ENCODE measurements at places on chromosomes 7 and 10.

DNA sequence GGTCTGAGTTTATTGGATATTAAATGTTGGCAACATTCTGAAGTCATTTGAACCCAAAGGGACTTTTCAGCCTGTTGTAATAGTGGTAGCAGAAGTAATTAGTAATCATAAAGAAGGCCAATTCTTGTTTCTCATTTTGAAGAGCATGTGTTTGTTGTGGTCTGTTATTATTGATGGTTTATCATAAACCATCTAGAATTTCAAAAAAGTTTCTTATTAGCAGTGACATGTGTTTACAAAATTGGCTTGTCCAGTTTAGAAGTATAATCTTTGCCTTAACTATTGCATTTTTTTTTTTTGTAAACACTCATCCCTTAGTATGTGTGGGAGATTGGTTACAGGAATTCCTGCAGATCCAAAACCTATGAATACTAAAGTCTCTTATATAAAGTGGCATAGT lies 177.8 kb downstream of the BBS9 start:
- no peak for DNase-seq

GRCh38 chr10:121509112-121509511 lies 89.1 kb downstream of the FGFR2 start:
- no peak for DNase-seq

DNA sequence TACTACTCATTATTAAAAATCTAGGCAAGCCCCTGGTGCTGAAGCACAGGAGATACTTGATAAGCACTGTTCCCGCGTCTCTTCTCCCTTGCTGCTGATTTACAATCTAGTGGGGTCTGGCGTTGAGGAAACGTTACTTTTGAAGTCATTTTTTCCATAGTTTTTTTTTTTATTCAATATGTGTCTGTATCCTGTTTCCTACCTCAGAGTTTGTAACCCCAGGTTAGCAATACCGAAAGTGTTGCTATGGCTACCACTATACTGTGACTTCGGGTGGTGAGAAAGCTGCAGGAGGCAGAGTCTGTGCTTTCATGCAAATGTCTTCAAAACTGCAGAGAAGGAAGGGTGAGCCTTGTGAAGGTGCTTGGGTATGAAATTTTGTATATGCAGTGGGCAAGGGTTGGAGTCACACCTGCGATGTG lies 458.8 kb upstream of the GHITM start:
- no peak for DNase-seq

DNA sequence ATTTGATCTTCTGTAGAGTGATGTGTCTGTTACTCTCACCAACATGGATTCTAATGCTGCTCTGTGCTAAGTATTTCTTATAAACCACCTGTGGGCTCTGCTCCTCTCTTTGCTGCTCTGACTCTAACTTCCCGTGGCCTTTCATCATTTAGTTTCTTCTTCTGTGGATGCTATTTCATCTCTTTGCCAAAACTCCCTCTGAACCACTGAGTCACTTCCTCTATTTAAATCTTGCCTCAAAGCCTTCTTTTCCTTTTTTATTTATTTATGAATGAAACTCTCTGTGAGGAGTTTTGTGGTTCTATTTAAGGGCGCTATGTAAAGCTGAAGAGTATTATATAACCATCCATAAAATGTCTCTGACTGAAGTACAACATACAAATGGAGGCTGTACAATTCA lies 538.5 kb downstream of the SUGCT start:
- no peak for DNase-seq

DNA sequence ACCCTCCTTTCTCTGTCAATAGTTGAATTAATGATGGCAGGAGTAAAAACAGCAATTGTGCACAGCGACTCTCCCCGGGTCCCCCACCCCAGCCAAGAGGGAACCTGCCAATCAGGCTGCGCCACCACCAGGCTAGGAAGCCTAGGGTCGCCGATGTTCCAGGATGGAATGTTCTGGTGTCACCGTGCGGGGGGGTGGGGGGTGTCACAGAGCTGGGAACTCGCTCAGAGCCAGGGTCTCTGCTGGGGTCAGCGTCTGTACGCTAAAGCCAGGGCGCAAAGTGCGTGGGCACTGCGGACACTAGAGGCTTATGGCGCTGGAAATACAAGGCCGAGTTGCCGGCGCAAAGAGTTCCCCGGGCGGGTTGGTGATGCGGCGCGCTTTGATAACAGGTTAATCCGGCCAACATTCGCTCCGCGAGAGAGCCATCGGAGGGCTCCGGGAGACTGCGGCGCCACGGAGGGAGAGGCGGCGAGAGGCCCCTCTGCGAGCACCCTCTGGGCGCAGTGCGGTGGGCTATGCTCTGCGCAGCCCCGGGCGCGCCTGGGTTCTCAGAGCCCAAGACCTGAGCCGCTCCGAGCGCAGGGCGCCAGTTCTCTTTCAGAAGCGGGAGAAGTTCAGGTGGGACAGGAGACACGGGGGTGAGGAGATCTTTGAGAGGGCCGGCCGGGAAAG lies 192.3 kb downstream of the EMX2 start:
- no peak for DNase-seq

GRCh38 chr7:64320547-64321513 lies 7.1 kb downstream of the ZNF736 start:
- no peak for DNase-seq

- no peak for DNase-seq
Measured at GRCh38 chr10:35889971-35890675, 248.0 kb upstream of the FZD8 start.

DNA sequence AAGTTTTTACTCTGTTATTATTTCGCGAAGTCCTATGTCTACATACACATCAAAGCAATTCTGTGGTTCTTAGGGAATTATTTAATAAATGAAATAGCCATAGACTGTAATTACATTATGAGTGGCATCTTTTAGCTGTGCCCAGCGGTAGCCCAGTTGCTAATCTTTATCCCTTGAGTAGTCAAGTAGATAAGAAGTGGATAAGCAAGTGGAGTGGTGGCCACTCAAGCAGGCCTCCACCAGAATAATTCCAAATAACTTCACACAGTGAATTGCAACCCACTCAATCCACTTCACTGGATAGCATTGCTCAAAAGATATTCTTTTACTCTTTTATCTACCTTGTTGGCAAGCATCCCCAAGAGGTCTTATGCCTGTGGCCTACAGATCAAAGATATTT lies 349.7 kb downstream of the AUTS2 start:
- no peak for DNase-seq

GRCh38 chr10:103852856-103853255 lies 2.5 kb downstream of the SH3PXD2A start:
- DNase-seq = no peak

DNA sequence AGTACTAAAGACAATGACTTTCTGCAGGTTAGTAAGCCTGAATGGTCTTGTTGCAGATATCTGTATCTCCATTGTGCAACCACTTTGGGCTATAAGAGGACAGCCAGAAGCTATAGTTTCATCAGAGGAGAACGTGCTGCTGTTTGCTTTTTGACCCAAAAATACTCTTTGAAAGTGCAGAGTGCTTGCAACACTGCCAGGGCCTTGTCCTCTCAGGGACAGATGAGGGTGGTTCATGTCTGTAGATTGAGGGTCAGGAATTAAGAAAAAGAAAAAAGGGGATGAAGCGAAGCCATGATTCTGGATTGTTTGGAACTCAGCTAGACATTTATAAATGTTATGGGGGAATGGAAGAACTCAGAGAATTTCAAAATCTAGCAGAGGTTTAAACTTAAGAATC lies 212.5 kb downstream of the SEC23IP start:
- no peak for DNase-seq

DNA sequence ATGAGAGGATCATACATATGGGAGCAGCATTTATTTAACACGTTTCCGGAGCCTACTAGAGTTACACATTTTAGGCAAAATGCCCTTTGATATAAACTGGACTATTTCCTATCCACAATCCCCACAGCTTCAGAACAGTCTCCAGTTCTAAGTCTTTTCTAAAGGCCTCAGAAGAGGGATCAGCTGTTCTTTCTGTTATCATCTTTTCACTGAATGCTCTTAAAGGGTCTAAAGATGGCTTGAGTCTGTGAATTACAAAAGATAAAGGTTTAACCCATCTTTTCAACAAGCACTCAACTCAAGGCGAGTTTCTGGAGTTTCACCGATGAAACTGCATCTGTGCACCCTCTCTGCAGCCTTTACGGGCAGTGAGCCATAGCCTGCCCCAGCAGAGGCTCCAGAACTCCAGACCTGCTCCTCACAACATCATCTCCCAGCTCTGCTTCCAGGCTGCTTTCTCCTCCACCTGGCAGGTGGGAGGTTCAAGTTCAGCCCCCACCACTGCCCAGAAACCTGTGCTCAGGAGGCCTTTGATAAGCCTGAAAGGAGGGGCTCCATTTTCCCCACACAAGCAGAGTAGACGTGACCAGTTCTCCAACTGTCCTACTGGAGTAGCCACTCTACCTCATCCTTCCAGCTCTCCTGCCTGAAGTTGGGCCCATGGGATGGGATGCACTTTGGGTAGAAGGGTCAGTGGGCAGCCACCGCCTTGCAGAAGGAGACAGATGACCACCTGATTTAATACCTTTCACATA lies 53.4 kb downstream of the HSPA12A start:
- DNase-seq = no peak

GRCh38 chr7:70788276-70788675 lies 343.7 kb upstream of the GALNT17 start:
- no peak for DNase-seq

GRCh38 chr10:77413231-77413630 lies 224.4 kb downstream of the KCNMA1 start:
- DNase-seq = no peak

- no peak for DNase-seq
Measured at GRCh38 chr7:34365611-34366010, 292.4 kb upstream of the NPSR1 start.

- no peak for DNase-seq
Measured at GRCh38 chr7:26183545-26184280, 16.8 kb downstream of the HNRNPA2B1 start.

- no peak for DNase-seq
Measured at GRCh38 chr7:102138676-102139075, 148.0 kb upstream of the SH2B2 start.

GRCh38 chr7:86908948-86909347 lies 150.5 kb downstream of the ELAPOR2 start:
- no peak for DNase-seq

- no peak for DNase-seq
Measured at GRCh38 chr7:87267239-87267900, 47.8 kb upstream of the TMEM243 start.

- DNase-seq = no peak
Measured at GRCh38 chr10:103067956-103068355, 125.1 kb downstream of the NT5C2 start.

- DNase-seq = no peak
Measured at GRCh38 chr7:92875173-92875572, 38.8 kb upstream of the CDK6 start.

- DNase-seq = no peak
Measured at GRCh38 chr7:23117841-23118240, 12.3 kb downstream of the KLHL7 start.

DNA sequence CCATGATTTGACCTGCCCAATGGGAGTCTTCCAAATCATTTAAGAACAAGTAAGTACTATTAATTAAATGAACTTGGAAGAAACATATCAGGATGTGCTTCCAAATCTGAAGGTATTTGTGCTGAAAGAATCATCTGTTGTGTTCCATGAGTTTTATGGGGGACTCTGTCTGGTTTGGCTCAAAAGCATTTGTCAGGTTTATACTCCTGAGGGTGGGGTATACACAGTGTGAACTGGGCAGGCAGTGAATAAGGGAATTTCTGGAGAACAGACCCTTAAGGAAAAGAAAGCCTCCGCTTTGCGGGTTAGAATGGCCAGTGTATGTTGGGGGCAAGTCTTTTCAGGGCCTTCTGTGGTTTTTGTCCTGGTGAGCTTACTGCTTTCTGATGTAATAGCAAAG lies 29.9 kb downstream of the TCF7L2 start:
- no peak for DNase-seq

- DNase-seq = no peak
Measured at GRCh38 chr10:24162206-24162985, 46.5 kb upstream of the KIAA1217 start.

DNA sequence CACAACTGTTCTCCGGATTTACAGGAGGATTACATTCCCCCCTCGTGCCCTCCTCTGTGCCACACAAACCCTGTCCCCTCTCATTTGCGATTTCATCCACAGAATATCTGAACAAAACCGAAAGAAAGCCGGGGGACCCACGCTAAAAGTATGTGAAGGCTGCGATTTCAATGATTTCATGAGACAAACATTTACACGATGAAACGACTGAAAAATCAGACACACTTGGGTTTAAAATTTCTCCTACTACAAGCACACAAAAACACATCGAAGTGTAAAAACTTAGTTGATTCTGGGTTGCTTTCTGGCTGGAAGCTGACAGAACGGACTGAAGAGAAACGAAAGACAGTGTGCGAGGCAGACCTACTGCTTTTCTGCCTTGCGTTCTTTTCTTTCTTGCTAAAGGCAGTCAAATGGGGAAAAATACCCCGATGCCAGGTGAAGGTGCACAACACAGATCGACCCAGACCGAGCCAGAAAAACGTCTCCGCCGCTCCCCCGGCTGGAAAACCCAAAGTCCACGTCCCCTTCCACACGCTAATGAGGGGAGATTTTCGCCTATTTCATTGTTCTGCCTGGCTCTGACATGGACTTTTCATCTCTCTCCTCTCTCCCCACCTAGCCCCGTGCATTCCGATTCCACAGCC lies 1.2 kb downstream of the HIPK2 start:
- peak; percentile 21 for DNase-seq

All from NCI-H1092 (cell line).